ENCODE measurements at places on chromosomes 16 and 17. TPM values are rescaled to one million over a fixed set of nuclear protein-coding genes. Genes with fewer than 3 reads are reported as not detected.

The CD300C gene
- 0.39 TPM for total RNA-seq

The CTRB2 gene
- total RNA-seq = 1.1 TPM

The G6PC1 gene
- not detected for total RNA-seq

The TEKT1 gene
- 15.6 TPM for total RNA-seq

The KPNB1 gene
- total RNA-seq = 262 TPM

The RNFT1 gene
- 83.8 TPM for total RNA-seq

The TBC1D16 gene
- 11.0 TPM for total RNA-seq

The LRRC75A gene
- total RNA-seq = 44.5 TPM

The SPSB3 gene
- 111 TPM for total RNA-seq

The CBX8 gene
- total RNA-seq = 13.9 TPM

The ACSM2A gene
- total RNA-seq = not detected

The OVCA2 gene
- 46.3 TPM for total RNA-seq

The CACNA1G gene
- 1.7 TPM for total RNA-seq

The PLLP gene
- 36.1 TPM for total RNA-seq

The TNFRSF17 gene
- total RNA-seq = 3.2 TPM

The MYH2 gene
- total RNA-seq = 0.99 TPM

The CD19 gene
- 4.3 TPM for total RNA-seq

The SRL gene
- total RNA-seq = 1.5 TPM

The FBXW10B gene
- 15.9 TPM for total RNA-seq

The WWOX gene
- 76.7 TPM for total RNA-seq

The NMT1 gene
- 79.0 TPM for total RNA-seq

The HBA2 gene
- 7.1 TPM for total RNA-seq

The ABCC11 gene
- total RNA-seq = 6.8 TPM

The RGS11 gene
- 1.2 TPM for total RNA-seq

The OR3A2 gene
- 22.7 TPM for total RNA-seq

The PTRH2 gene
- total RNA-seq = 40.5 TPM

The PRDM7 gene
- 1.8 TPM for total RNA-seq

The BEAN1 gene
- total RNA-seq = 6.1 TPM

The ABCA9 gene
- 12.7 TPM for total RNA-seq

The GPR142 gene
- total RNA-seq = 0.55 TPM

The FKBP10 gene
- total RNA-seq = 36.5 TPM

The SCGB1C2 gene
- total RNA-seq = not detected

The NPIPB8 gene
- total RNA-seq = 5.8 TPM

The ZFP1 gene
- total RNA-seq = 12.3 TPM

The HSDL1 gene
- total RNA-seq = 31.3 TPM

The SOST gene
- total RNA-seq = 0.24 TPM

The ZFPM1 gene
- 23.9 TPM for total RNA-seq

The HBA1 gene
- not detected for total RNA-seq

Measured in testis (tissue), 5 donors.